Testis (tissue), 5 donors: ENCODE measurements at places on chromosomes 2 and 18.

DNA sequence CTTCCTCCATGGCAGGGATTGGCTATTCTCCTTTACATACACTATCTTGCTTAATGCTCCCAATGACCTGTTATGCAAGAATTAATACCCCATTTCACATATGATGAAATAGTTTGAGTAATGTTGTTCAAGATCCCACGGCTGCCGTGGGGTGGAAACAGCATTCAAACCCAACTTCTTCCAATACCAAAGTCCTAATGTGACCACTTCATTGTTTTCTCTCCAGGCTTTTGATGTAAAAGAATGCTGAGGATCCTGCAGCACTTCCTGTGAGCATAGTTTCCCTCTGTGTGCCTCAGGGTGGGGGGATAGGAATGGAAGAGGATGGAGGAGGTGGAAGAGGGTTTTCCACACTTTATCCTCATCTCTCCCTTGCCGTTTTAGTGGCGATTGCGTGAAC lies 199.4 kb downstream of the IRS1 start:
- no peak overlapping the region for H3K27ac ChIP-seq
- H3K36me3 ChIP-seq: no peaks in the 10 kb centered on the region
- no peak for DNase-seq
- H3K27me3 ChIP-seq: no peaks in the 10 kb centered on the region
- no peaks in the 10 kb centered on the region for H3K4me1 ChIP-seq

GRCh38 chr2:186634701-186635100 lies 44.8 kb downstream of the ITGAV start:
- no peaks in the 10 kb centered on the region for H3K4me1 ChIP-seq
- no peak overlapping the region for H3K4me3 ChIP-seq
- no peaks in the 10 kb centered on the region for H3K36me3 ChIP-seq
- no peak for DNase-seq
- H3K27me3 ChIP-seq: no peaks in the 10 kb centered on the region
- no peak overlapping the region for H3K27ac ChIP-seq

GRCh38 chr2:142515493-142515892 lies 362.0 kb upstream of the KYNU start:
- no peaks in the 10 kb centered on the region for H3K27me3 ChIP-seq
- no peaks in the 10 kb centered on the region for H3K4me1 ChIP-seq
- DNase-seq: no peak

DNA sequence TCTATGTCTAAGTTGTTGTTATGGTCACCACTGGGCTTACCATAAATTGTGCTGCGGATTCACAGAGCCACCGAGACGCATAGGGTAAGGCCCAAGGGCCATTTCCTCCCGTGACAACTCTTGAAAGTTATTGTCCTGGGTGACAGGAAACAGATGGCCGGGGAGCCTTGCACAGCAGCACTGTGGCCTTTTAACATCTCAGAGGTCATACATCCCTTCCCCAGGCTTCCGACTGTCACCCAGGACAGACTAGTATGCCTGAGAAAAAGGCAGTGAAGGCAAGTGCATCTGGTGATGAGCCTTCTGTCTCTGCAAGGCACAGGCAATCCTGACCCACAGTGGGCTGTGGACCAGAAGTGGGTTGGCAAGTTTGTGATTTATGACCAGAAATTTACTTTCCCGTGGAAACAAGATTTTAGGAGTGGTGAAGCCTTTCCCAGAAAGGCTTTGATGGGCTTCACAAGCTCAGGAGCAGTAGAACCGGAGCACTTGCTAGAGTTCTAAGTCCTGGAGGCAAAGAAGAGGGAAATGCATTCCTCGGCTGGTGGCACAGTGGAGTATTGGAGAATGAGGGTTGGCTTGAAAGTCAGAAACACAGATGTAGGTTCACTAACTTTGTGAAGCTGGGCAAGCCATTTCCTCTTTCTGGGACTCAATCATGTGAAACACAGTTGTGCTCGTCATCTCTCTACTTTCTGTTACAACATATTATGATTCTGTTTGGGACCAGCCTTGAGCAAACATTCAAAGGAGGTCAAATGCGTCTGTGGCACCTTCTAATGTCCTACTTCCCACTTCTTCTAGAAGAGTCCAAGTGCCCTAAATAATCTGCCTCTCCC lies 2.0 kb upstream of the CAPN14 start:
- no peaks in the 10 kb centered on the region for H3K36me3 ChIP-seq
- H3K27me3 ChIP-seq: no peaks in the 10 kb centered on the region
- H3K4me1 ChIP-seq: no peaks in the 10 kb centered on the region
- H3K27ac ChIP-seq: no peak overlapping the region
- no peak overlapping the region for H3K4me3 ChIP-seq

GRCh38 chr2:221442128-221442527 lies 130.0 kb downstream of the EPHA4 start:
- no peak overlapping the region for H3K4me3 ChIP-seq
- no peaks in the 10 kb centered on the region for H3K36me3 ChIP-seq
- no peak overlapping the region for H3K27ac ChIP-seq
- DNase-seq: no peak

DNA sequence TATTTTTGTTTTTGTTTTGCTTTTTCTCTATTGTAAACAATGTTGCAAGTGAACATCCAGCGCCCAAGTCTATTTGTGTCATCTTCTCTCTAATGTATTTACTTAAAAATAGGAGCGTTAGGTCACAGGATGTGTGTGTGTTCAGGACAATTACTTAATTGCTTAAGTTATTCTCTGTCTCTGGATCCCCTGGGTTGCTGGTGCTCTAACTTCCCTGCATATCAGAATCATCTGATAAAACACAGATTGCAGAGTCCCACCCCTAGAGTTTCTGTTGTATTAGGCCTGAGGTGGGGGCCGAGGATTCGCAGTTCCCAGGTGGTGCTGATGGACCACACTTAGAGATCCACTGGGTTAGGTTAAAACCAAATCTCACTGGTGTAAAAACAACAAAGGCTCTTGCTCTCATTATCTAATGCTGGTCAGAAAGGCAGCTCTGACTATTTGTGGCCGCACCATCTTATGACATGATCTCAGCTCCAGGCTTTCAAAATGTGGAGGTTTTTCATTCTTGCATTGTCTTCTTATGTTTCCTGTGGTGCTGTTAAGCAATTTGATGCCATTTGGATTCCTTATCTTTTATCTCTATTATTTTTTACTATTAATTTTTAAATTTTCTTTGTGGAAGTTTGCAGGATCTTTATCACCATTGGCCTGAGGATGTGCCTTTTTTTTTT lies 87.7 kb downstream of the CLIP4 start:
- no peaks in the 10 kb centered on the region for H3K4me1 ChIP-seq
- no peaks in the 10 kb centered on the region for H3K27me3 ChIP-seq
- no peak overlapping the region for H3K27ac ChIP-seq
- no peak overlapping the region for H3K4me3 ChIP-seq
- no peak for DNase-seq
